AG10803 (cell line): ENCODE measurements at places on chromosomes 6 and 20.
A peak's percentile ranks its signal among the peaks of the same experiment; 100 is the strongest.

- no peak for DNase-seq
Observed at GRCh38 chr6:129194306-129194941, 311.5 kb downstream of the LAMA2 start.

DNA sequence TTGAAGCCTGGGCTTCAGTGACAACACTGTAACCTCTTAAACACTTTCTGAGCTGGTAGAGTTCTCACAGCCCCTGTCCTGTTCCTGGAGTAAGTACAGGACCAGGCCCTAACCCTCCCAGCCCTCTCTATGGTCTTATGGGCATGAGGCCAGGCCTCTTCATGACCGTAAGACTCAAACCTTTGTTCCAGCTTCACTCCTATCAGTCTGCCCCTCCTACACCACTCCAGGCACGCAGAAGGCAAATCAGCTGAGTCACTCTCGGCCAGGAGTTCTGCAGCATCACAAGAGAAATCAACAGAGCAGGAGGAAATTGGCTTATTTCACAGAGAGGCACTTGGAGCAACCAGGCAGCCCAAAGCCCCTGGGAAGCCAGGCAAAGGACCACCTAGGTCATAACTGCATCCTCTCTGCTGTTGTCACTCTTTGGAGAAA is 25.3 kb upstream of the CHD6 start:
- peak; percentile 34 for DNase-seq

- no peak for DNase-seq
Observed at GRCh38 chr6:154792761-154793160, 59.5 kb downstream of the SCAF8 start.

DNA sequence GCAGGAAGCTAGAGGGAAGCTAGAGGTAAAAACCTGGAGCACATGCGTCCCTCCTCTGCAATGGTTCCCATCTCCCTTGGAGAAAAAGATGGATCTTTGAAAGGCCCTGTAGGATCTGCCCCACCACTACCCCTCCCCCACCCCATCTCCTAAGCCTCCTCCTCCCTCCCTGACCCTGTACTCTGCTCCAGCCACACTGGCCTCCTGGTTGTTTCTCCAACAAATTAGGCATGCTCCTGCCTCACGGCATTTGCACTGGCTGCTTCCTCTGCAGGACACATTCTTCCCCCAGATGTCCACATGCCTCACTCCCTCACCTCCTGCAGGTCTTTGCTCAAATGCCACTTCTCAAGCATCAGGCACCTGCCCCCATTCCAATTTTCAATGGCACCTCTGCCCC is 45.5 kb downstream of the UBE2V1 start:
- DNase-seq = no peak

- peak; percentile 5 for DNase-seq
Observed at GRCh38 chr6:90078513-90079289, 184.4 kb downstream of the GJA10 start.

- DNase-seq = peak; percentile 48
Observed at GRCh38 chr20:48898210-48898609, 23.3 kb upstream of the ARFGEF2 start.

GRCh38 chr6:45495429-45496084 is 117.8 kb upstream of the SUPT3H start:
- no peak for DNase-seq

DNA sequence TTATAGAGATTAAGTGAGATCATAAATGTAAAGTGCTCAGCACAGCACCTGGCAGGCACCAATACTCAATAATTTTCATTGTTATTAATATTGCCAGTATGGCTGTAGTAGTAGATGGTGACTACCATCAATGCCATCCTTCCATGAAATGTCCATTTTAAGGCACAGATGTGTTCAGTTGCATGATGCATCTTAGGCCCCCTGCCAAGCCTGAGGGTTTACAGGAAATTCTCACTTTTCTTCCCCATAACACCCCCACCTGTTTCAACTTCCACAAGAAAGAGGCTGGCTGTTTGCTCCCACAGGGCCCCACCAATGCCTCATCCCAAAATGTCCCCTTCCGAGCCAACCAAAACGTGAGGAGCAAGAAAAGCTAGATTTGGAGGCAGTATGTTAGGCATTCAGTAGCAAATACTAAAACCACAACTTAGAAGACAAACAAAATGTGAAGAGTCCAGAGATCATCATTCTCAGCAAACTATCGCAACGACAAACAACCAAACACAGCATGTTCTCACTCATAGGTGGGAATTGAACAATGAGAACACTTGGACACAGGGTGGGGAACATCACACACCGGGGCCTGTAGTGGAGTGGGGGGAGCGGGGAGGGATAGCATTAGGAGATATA is 110.6 kb upstream of the NHSL1 start:
- peak; percentile 23 for DNase-seq

DNA sequence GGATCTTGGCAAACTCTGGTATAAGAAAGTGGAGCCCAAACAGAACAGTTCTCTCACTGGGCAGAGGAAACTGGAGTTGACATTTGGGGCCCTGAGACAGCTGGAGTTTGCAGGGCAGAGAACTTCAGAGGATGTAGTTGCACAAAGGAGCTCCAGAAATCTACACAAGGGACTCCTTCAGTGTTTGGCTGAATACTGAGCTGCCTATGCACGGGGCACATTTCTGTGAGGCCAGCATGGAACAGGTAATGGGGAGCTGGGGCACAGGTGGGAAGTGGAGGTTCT is 169.3 kb downstream of the ANKRD60 start:
- DNase-seq = no peak

DNA sequence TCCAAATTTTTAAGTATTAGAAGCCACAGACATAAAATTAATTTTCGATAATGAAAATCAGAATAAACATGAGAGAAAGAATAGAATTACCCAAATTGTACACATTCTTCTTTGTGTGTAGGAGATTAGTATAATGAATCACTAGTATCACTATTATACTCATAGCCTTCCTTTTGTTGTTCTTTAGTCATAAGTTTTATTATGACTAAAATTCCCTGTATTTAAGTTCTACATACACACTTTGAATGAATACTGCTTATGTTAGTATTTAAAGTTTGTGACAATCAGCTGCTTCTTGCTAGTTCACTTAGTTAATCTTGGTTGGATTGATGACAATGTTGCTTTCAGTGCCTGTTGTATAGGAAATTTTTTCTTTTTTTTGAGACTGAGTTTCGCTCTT is 72.7 kb downstream of the CCDC170 start:
- DNase-seq = no peak

- DNase-seq = no peak
Observed at GRCh38 chr6:105821777-105822176, 264.4 kb upstream of the PRDM1 start.

GRCh38 chr20:48107560-48107959 is 322.3 kb upstream of the SULF2 start:
- DNase-seq = peak; percentile 21

GRCh38 chr6:24788031-24788665 is 10.6 kb downstream of the ARMH2 start:
- no peak for DNase-seq

DNA sequence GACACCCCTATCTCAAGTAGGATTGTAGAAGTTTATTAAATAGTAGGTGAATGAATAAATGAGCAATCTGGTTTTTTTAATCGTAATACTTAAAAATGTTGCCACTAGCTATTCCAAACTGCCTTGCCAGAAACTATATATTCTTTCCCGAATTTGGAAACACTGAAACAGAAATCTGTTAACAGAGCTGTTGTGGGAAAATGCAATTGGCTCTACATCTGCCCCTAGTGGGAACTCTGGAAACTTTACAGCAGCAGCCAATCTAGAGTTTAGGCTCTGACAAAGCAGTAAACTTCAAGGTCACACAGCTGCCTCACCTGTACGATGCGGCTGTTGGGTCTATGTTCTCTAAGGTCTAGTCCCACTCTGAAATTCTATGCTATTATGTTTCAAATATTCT is 41.7 kb downstream of the SYNE1 start:
- DNase-seq = peak; percentile 23

DNA sequence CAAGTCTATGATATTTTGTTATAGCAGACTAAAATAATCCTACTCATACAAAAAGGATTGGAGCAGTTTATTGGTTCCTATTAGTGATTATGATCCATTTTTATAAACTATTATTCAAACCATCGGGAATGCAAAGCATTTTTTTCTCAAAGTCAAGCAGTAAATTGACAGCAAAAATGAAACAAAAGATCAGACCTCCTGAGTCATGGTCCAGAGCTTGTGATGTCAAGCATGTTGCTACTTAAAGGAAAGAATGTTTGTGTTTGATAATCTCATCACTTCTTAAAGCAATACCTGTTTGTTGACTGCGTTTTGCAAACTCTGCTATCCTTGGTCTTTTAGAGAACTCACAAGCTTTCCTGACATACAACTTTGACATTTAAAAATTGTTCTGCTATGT is 204.4 kb downstream of the SAMD5 start:
- no peak for DNase-seq

DNA sequence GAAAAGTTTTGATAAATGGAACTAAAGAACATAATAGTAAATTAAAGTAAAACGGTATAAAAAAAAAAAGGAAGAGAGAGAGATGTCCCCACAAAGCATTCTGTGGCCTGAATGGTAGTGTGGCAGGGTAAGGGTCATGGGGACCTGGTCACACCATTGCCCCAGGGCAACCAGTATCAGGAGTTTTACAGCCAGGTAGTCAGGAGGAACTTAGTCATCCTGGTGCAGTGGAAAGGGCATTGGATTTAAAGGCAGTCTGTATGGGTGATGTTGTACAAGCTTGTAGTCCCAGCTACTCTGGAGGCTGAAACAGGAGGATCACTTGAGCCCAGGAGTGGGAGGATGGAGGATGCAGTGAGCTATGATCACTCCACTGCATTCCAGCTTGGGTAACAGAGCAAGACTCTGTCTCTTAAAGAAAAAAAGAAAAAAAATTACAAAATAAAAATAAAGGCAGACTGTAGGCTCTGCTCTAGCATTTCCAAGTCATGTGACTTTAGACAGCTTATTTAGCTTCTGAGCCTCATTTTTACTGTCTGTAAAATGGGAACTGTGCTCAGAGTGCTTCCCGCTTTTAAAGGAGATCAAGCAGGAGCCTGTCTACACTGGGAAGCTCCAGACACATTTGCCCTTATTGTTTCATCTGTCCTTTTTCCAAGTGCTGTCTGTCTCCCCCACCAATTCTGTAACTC is 112.8 kb upstream of the ARMC2 start:
- no peak for DNase-seq

- no peak for DNase-seq
Observed at GRCh38 chr6:24761193-24761835, 13.4 kb upstream of the GMNN start.

DNA sequence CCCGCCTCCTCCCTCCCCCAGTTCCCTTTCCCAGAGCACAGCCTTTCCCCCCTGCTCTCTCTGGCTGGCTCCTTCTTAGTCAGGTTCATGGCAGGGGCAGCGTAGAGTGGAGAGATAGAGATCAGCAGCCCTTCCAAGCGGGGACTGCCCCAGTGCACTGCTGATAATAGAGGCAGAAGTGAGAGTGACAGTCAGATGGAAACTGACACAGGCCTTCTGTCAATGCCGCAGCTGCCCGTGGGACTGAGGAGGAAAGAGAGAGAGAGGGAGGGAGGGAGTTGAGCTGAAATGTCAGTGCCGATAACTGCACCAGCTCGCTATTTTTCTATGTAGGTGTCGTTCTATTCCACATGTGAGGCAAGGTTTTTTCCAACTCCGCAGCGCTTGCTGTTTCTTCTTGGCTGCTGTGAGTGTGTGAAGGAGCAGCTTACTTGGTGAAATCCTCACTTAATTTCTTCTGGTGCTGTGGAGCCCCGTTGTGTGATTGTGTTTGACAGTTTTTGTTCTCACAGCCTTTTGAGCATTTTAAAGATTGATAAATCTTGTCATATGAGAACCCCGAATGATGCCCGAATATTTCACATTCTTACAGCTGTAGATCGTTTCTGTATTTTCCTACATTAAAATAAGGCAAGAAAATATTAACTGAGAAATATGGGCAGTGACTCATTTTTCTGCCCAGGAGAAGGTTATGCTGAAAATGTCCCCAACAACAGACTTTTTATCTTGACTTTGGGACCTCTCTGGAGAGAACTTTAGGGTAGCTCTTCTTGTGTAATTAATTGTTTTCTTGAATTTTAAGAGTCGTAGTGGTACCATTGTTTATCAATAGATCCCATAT is 386.4 kb upstream of the MMS22L start:
- peak; percentile 25 for DNase-seq

GRCh38 chr20:47854687-47855212 is 69.5 kb upstream of the SULF2 start:
- peak; percentile 43 for DNase-seq

DNA sequence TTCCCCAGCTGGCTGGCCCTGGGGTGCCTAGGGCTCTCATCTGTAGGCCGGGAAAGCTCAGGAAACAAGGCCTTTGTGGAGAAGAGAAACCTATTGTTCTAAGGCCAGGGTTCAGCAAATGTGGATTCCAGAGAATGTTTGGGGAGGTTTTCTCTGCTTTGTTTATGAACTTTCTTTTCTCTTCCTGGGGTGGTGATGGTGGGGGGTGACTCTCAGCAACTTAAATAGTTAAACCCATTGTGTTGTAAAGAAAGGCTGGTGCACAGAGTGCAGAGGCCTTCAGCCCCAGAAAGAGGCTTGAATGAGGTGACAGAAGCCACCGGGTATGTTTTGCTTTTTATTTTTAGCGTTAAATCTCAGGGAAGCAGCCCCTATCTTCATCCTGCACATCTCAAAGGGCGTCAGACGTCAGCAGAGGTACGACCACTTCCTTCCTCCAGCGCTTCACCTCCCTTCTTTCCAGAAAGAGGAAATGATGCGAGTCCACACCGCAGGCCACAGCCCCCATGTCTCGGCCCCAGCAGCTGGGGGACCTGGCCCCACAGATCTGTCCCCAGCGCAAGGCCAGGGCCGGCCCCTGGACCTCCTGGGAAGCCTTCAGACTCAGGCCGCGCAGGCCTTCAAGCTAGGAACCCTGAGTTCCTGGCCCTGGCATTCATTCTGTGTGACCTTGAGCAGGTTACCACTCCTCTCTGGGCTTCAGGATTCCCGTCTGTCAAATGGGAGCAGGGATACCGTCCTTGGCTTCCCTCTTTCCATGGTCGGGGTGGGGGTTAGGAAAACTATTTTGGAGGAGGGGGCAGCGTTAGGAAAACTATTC is 605 bp upstream of the PPP1R16B start:
- no peak for DNase-seq

GRCh38 chr6:168866534-168866933 is 387.1 kb downstream of the THBS2 start:
- DNase-seq = no peak

DNA sequence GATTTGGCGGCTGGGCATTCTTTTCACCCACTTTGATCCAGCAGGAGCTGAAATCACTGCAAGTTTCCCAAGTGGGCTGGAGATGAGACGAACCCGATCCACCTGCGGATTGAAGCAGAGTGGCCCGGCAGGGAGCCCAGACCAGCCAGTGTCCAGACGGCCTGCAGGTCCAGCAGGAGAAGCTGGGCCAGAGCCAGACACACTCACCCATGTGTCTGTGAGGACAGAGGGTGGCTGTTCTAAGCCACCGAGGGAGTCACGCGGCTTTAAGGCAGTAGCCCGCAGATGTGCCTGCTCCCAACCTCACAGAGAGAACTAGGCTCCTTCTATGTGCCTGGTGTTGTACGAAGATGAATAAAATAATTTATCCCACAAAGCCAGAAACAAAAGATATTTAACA is 200.7 kb downstream of the WDR27 start:
- DNase-seq = no peak
